H4 (cell line): ENCODE measurements at places on chromosomes 1 and 21.

DNA sequence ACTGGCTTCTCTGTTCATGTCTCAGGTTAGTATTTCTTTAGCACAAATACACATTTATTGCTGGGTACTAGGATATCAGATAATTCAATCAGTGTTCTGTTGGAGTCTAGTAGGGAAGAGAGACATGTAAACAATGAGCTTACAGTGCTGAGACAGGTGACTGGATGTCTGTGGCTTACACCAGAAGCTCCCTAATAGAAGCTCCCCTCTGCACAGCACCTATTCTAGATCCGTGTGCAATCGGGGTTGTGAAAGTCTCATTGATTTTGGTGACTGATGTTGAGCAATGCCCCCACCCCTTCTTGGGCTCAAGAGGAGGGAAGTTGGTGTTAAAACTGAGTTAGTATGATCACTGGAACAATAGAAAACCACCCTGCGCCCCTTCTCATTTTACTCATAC lies 279.2 kb downstream of the RPS6KC1 start:
- DNase-seq = no peak

DNA sequence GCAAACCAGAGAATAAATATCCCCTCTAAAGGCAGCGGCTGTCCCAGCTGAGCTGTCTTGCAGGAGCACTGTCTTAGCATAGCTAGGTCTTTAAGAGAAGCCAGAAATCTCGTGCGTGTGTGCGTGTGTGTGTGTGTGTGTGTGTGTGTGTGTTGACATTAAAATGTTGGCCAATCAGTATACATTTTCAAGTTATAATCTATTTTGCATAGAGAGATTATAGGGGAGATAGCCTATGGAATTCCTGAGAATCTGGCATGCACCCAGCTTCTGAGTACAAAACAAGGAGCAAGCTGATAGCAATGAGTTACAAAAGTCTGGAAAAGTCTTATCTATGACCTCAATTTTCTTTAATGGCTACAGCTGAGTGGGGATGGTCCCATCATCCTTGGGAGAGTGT lies 17.7 kb downstream of the METTL13 start:
- no peak for DNase-seq

DNA sequence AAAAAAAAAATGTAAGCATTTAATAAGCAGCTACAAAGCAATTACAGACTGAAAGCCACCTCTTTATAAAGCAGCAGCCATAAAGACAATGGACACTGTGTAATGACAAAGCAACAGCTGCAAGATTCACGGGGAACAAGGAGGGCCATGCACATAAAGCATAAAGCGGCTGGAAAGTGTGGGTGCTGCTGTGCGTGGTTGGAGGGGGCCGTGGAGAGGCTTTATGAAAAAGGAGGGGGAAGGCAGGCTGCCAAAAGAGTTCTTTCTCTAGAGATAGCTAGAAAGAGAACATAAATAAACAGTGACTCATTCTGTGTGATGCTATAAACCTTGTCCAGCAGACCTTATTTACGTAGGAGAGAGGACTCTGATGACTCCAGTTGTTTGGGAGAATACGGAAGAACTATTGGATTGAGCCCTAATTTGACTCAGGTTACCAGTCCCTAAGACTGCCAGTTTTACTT lies 49.3 kb downstream of the ADAMTS1 start:
- peak; percentile 96 for DNase-seq

- DNase-seq = no peak
Measured at GRCh38 chr1:22253012-22253790, 110.3 kb upstream of the WNT4 start.

DNA sequence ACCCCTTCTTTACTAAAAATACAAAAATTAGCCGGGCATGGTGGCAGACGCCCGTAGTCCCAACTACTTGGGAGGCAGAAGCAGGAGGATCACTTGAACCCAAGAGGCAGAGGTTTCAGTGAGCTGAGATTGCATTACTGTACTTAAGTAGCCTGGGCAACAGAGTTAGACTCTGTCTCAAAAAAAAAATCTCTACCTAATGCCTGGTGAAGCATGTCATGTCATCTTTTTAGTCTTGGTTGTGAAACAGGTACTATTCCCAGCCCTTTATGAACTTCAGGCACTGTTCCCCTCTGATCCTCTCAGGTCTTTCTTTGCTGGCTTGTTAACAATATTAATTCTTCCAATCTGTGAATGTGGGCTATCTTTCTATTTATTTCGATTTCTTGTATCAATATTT lies 22.1 kb downstream of the PRRC2C start:
- no peak for DNase-seq

GRCh38 chr1:116110567-116111523 lies at the start of gene MAB21L3:
MAB21L3 (plus strand) TSS chr1:116111399; CDS start chr1:116112616, 1,217 bp downstream.
- DNase-seq = no peak

DNA sequence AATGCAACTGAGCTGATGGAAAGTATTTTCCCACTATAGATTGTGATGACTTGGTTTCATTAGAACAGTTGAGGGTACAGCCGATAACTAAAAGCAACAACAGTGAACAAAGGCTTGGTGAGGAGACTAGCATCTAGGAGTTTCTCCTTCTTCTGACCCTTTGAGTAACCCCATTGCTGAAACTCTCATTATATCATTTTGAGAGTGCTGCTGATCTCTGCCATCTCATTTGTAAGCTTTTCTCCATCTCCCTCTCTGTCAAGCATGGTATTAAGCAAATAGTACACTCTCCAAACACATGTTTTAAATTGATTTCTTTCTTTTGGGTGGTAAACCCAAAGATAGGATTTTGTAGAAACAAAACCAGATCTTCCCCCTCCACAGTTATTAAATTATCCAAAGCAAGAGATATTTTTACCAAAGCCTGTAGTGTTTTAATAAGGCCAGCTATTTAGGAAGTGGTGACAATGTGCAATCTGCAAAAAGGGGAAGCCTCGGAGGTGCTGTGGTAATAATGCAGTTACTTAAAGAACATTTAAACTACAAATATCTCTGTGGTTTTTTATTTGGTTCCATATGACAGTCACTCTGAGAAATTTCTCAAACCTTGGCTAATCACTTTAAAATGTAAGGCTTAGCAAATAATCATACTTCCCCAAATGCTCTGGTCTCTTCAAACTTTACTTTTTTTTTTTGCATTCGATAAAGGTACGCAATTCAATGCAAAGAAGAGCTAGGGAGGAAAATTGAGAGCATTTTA lies 287.5 kb downstream of the HLX start:
- no peak for DNase-seq

- peak; percentile 11 for DNase-seq
Measured at GRCh38 chr1:218642033-218642948, 297.2 kb downstream of the TGFB2 start.

DNA sequence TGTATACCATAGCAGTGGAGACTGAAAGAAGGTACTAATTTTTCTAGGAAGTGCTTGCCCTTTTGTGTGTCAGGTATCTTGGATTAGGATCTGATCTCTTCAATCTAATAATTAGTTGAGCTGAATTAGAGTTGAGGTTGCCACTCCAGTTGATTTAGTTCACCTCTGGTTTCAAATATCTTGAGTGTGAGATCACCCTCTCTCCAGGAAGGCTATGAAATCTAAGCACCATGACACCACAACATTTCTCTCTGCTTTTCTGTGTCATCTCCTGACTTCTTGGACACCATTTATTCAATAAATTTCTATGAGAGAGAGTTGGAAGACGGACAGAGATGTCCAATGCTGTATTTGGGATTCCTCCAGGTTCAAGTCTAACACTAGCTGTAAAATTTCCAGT lies 212.8 kb downstream of the DYRK1A start:
- no peak for DNase-seq

GRCh38 chr1:234970401-234970730 lies 158.3 kb downstream of the TOMM20 start:
- peak; percentile 84 for DNase-seq

DNA sequence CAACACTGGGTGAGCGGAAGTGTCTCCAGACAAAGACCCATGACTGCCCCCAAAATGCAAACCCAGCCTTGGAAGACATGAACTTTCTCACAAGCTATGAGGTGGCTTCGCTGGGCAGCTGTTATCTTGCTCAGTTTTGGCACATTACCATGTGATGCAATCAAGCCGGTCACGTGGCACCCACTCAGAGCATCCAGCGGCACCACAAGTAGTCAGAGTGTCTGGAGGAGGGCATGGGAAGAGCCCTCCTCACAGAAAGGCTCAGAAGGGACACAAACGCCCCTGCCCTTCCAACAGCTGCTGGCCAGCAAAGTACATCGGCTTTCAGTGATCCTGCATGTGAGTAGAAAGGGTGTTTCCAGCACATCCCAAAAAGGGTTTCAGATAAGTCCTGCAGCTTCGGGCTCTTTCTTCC lies 145.5 kb upstream of the IRF2BP2 start:
- peak; percentile 82 for DNase-seq

- DNase-seq = no peak
Measured at GRCh38 chr1:161020509-161021164, at the start of gene F11R. F11R (minus strand) TSS chr1:161021152; CDS start chr1:161021073, 79 bp downstream.

GRCh38 chr1:79899914-79900313 lies 893.4 kb upstream of the ADGRL4 start:
- peak; percentile 64 for DNase-seq

DNA sequence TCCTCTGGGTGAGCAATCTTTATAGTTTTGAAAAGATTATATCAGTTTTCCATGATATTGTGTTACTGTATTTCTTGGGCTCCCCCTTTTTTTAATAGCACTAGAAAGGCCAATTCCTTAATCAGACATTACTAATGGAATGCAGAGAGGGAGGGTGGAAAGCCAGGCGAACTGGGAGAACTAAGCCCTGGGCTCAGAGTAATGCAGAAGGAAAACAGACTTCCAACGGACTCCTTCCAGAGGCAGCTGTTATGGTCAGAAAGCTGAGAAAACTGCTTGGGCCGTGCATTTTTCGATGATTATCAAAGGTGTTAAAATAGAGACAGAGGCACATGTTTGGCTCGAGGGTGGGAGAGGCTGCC lies 206.3 kb downstream of the FOXD2 start:
- no peak for DNase-seq

DNA sequence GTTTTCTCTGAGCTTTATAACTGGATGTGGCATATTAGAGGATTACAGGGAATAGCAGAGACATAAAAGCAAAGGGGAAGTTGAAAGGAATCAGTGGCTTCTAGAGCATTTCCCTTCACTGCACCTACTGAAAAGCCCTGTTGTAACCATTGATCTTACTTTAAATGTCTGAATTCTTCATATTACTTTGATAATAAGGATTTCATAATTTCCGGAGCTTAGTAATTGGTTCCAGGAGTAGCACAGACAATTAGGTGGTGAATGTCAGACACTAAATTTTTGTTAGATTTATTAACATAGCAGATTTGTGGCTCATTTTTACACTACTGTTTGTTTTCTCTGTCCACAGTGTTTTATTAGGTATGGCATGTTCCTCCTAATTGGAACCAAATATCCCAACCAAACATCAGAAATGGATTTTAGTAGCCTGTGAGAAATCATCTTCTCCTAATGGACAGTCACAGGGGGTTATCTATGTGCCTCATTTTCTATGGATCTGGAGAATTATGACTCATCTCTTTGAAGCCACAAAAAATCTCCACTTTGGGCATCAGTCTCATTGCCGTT lies 100.5 kb downstream of the GIPC2 start:
- no peak for DNase-seq

- DNase-seq = no peak
Measured at GRCh38 chr1:173393659-173394000, 83.5 kb upstream of the PRDX6 start.

DNA sequence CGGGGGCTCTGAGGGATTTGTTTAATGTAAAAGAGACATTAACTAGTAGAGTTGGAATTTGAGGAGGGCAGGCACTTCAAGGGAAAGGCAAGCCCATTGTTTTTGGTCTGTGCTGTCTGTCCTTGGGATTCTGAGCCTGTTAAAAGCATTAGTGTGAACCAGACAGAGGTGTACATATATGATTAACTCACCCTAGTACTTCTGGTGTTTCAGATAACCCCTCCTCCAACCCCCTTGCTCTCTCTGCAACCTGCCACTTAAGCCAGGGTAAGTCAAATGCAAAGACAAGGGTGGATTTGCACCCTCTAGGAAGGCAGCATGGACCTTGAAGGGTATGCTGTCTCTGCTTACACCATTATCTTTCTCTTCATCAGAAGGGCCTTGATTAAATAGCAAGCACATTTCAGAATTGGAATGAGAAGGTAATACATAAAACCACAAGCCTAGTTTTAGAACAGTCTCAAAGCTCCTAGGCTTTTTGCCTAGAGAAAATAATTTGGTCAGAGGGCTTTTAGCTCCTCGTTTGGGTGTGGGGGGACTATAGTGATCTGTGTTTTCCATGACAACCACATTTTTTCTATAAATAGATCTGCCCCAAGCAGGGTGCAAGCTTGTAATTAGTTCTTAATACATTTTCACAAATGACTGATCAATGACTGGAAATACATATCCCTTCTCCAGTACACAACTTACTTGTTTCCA lies 120.7 kb upstream of the SGIP1 start:
- no peak for DNase-seq

- no peak for DNase-seq
Measured at GRCh38 chr1:234246638-234247116, 126.6 kb upstream of the COA6 start.

DNA sequence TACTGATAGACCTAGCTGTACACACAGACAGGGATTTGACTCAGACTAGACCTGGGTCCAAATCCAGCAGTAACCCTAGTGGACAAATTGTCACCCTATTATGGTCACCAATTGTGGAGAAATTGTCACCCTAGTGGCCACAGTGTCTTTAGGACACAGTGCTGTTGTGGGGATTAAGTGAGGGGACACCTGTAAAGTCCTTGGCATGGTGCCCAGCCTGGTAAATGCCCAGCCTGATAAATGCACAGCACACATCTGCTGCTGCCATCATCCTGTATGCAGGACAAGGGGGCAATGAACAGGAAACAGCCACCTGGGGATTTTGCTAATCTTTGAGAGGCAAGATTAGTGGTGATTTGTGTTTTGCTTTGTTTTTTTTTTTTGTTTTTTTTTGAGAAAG lies 2.3 kb downstream of the TMEM61 start:
- DNase-seq = no peak

DNA sequence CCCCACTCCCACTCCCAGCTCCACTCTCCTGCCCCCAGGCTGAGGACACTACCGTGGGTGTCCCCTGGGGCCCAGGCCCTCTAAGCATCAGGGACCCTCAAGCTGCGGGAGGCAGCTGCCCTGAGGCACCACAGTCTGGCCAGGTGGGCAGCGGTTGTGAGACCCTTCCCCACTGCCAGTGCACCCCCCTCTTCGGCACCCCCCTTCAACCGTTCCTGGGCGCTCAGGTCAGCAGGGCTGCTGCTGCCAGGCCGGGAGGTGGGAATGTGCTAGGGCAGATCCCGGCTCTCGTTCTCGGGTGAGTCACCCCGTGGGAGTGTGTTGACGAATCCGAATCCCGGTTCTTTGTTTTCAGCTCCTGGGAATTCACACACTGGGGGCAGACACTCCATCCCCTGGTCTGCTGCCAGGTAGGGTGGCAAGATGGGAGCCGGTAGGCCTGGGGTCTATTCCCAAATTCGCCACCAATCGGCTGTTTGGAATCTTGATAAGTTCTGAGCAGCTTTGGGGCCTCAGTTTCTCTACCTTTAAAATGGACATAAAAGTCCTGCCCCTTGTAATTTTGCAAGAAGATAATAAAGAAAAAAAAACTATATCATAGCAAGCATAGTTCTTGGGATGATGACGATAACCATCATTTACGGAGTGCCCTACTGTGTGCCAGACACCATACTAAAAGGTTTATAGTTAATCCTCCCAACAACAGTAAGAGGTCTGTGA lies 28.5 kb upstream of the CASZ1 start:
- DNase-seq = peak; percentile 46

- no peak for DNase-seq
Measured at GRCh38 chr1:234973426-234974250, 155.0 kb downstream of the TOMM20 start.
